HFFc6 (cell line): ENCODE measurements at places on chromosomes 1 and 21.
A peak's percentile ranks its signal among the peaks of the same experiment; 100 is the strongest.

DNA sequence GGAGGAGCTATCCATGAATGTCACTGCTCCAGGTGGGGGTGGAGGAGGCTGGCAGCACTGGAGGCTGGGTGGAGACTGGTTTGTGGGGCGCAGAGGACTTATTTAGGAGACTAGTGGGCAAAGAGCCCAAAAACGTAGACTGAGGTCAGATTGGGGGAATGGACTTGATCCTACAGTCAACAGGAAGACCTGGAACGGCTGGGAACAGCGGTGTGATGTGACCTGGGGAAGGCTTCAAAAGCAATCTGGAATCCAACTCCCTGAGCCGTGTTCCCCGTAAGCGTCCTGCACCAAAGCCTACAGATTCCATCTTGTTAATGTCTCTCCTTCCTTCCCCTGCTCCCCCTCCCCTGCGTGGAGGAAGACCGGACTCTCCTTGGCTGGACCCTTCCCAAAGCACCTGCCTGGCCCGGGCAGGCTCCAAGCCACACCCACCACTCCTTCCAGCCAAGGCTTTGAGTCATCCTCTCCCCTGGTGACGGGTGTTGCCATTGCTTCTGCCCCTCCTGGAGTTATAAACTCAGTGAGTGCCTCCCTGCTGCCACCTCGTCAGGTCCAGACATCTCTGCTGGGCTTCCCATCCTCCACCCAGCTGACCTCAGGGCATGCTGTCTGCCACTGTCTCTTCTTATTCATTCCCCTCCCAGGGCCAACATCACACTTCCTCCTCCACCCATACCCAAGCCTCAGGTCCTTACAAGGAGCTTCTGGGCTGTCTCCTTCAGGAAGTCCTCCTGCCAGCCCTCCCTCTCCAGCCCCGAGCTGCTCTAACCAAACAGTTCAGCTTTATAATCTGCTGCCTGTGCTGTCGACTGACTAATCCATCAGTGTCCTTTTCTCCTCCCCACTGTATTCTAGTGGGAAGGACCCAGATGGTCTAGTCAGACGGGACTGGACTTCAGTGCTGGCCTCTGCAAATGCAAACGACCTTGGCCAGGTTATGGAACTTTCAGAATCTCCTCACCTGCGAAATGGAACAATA lies 1.6 kb upstream of the CLSTN1 start:
- H3K36me3 ChIP-seq: peaks cover 4% of the 10 kb centered on the region; the same call in 1 of the 2 replicates
- peak; percentile 65 for DNase-seq
- H3K4me3 ChIP-seq: peak overlapping the region; percentile 74
- H3K27me3 ChIP-seq: peaks cover 8% of the 10 kb centered on the region; the same call in 1 of the 2 replicates

DNA sequence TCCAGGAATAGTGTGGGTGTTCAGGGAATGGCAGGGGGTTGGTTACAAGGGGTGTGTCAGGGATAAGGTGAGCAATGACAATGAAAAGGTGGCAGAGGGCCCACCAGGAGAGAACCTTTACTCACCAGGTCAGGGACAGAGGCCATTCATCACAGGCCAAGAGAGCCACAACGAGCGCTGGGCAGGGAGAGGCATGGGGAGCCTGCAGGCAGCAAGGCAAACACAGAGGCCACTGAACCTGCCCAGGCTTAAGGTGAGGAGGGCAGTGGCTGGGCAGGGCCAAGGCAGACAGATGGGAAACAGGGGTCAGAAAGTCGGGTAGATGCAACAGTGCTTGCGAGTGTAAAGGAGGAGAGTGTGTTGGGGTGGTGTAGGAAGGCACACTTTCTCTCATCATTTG lies 28.3 kb upstream of the MYBPHL start:
- DNase-seq: no peak
- no peak overlapping the region for H3K4me3 ChIP-seq
- H3K27ac ChIP-seq: no peak overlapping the region
- no peaks in the 10 kb centered on the region; the same call in 1 of the 2 replicates for H3K27me3 ChIP-seq

DNA sequence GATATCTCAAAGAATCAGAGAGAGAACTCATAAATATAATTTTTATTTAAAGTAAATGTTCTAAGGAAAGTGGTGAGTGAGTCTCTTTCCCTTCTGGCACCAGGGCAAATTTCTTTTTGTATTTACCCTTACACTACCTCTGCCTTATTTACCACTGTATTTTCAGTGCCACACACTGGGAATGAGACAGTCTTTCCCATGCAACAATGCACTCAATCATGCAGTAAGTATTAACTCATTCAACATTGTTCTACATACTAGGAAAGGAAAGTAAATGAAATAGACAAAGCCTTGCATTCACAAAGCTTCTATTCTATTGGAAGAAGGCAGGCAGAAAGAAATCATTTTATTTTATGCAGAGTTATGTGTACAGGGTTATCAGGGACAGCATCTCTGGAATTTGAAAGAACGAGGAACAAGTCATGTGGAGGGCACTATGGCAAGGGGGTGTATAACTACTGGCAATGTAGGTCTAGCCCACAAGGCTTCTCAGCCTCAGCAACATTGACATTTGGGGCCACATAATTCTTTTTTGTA lies 129.8 kb upstream of the PRDX6 start:
- H3K27ac ChIP-seq: no peak overlapping the region
- H3K4me1 ChIP-seq: peaks cover 12% of the 10 kb centered on the region
- H3K36me3 ChIP-seq: peaks cover 9% of the 10 kb centered on the region
- H3K27me3 ChIP-seq: no peaks in the 10 kb centered on the region

DNA sequence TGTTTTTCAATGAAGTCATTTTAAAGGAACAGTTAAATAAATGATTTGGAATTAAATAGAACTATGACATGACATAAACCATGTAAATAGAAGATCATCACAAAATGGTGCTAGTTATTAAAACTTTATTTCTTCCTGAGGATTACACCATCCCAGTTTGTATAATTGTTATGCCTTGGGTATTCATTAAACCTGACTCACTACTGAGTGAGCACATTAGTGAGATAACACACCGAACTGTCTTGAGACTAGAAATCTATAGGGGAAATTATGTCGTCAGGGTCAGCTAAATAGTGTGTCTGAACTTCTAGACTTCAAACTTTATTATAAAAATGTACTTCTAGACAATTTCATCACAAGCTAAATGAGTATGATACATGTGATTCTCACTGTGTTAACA lies 189.4 kb downstream of the NCAM2 start:
- H3K4me1 ChIP-seq: peaks cover 23% of the 10 kb centered on the region
- H3K4me3 ChIP-seq: peak overlapping the region; percentile 5; the same call in 1 of the 2 replicates
- no peak for DNase-seq
- no peaks in the 10 kb centered on the region for H3K27me3 ChIP-seq

GRCh38 chr1:171898941-171899340 lies 57.6 kb downstream of the DNM3 start:
- no peaks in the 10 kb centered on the region for H3K36me3 ChIP-seq
- H3K4me1 ChIP-seq: peaks cover 6% of the 10 kb centered on the region; the same call in 1 of the 2 replicates
- no peak for DNase-seq
- no peak overlapping the region for H3K27ac ChIP-seq
- peaks cover 2% of the 10 kb centered on the region for H3K27me3 ChIP-seq

DNA sequence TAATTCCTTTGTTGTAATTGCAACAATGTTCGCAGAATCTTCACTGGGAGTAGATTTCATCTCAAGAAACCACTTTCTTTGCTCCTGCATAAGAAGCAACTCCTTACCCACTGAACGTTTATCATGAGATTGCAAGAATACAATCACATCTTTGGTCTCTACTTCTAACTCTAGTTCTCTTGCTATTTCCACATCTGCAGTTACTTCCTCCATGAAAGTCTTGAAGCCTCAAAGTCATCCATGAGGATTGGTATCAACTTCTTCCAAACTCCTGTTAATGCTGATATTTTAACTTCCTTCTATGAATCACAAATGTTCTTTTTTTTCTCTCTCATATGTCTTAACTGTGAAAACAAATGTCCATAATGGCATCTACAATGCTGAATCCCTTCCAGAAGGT lies 118.6 kb upstream of the RAB4A start:
- H3K27me3 ChIP-seq: peaks cover 4% of the 10 kb centered on the region
- H3K27ac ChIP-seq: no peak overlapping the region
- H3K4me3 ChIP-seq: no peak overlapping the region

DNA sequence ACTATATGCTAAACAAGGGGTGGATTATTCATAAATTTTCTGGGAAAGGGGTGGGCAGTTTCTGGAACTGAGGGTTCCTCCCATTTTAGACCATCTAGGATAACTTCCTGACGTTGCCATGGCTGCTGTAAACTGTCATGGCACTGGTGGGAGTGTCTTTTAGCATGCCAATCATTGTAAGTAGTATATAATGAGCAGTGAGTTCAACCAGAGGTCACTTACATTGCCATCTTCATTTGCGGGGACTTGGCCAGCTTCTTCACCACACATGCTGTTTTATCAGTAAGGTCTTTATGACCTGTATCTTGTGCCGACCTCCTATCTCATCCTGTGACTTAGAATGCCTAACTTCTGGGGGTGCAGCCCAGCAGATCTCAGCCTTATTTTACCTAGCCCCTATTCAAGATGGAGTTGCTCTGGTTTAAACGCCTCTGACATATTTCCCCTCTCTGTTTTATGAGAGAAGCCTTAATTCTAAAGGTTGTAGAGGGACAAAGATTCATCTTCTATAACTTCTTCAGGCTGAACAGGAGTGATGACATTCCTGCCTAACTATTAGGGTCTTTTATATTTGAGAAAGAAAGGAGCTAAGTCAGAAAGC lies 60.4 kb downstream of the DIP2A start:
- no peaks in the 10 kb centered on the region for H3K4me1 ChIP-seq
- no peaks in the 10 kb centered on the region for H3K27me3 ChIP-seq
- no peak overlapping the region for H3K27ac ChIP-seq
- no peak for DNase-seq
- H3K36me3 ChIP-seq: peaks cover 23% of the 10 kb centered on the region

DNA sequence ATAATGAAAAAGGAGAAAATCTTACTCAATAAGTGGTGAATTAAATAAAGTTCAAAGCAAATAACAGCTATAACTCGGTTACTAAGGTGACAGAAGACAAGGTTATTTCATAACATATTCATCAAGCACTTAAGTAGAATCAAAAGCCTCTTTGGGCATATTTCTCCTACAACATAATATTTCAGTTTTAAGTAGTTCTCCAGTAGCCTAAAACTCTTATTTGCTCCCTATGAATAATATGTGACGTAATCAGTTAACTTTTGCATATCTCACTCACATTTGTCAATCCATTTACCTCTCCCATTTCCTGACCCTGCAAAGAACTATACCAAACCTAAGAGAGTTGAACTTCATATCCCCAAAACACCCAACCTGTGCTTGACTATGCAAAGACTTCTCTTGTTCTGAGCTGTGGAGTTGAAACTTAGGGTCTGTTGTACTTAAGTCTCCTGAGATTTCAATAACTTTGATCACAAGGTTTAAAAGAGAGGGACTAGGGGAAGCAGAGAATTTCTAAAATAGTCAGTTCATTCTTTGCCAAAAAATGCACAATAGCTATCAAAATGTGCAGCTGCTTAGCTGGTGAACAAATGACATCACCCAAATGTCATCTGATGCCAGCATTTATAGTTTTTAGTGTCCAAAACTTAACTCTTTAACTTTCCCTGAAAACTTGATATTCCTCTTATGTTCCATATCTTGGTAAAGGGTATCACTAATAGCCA lies 37.2 kb downstream of the TTLL7 start:
- no peak overlapping the region for H3K4me3 ChIP-seq
- H3K4me1 ChIP-seq: peaks cover 26% of the 10 kb centered on the region
- no peaks in the 10 kb centered on the region for H3K36me3 ChIP-seq
- H3K27ac ChIP-seq: no peak overlapping the region

- peaks cover 30% of the 10 kb centered on the region for H3K27me3 ChIP-seq
- DNase-seq: no peak
- H3K4me3 ChIP-seq: no peak overlapping the region
- H3K36me3 ChIP-seq: no peaks in the 10 kb centered on the region
Measured at GRCh38 chr1:28864695-28865094, 49.7 kb upstream of the EPB41 start.

DNA sequence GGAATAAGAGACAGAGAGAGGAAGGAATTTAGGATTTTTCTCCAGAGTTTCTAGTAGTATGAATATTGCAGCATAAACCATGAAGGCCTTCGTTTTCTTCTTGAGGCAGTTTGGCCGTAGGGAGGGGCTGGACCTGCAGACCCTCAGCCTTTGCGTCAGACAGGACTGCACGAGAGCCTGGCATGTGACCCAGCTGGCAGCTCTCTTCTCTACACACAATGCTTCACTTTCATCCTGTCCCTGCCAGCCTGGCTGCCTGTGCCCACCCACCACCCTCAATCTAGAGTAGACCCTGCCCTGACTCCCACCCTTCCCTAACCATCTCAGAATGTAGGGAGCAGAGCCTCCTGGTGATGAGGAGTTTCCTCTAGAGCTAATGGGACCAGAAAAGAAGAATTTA lies 1.6 kb downstream of the CA14 start:
- H3K27me3 ChIP-seq: peaks cover 16% of the 10 kb centered on the region
- DNase-seq: no peak
- H3K36me3 ChIP-seq: no peaks in the 10 kb centered on the region

DNA sequence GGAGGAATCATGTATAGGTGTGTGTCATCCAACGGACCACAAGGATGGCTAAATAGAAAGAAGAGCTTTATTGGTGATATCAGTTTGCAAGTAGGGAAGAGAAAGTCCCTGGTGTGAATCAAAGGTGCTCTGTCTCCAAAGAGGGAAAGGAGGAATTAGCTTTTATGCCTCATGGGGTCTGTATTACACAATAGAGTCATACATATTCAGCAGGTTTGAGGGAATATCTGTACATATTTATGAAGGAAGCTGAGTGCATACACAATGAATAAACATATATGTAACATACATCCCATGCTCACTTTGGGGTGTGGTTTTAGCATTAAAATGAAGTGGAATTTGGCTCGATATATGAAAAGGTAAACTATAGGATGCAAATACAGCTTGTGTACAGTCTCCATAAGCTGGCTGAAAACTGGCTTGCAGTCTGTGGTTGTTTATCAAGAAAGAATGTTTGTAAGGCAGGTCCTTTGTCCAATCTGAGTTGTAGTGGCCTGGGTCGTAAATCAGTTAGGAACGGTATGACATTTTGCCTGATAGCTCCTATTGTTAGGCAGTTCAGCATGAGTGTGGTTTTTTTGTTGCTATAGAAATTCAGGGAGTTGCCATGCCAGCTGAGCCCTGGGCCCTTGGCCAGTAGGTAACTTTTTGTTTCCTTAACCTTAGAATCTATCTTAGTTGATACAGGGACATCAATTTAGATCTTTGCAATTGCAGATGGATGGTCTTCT lies 198.0 kb upstream of the ZP4 start:
- no peaks in the 10 kb centered on the region; the same call in 1 of the 2 replicates for H3K27me3 ChIP-seq
- DNase-seq: no peak
- no peak overlapping the region for H3K27ac ChIP-seq
- no peaks in the 10 kb centered on the region; the same call in 1 of the 2 replicates for H3K36me3 ChIP-seq
